ENCODE measurements at places on chromosomes 7 and 10. TPM values are rescaled to one million over a fixed set of nuclear protein-coding genes. Genes with fewer than 3 reads are reported as not detected.

Gene NPVF
- not detected for total RNA-seq

Gene ITPRID1
- 0.73 TPM for total RNA-seq

Gene DENND2A
- not detected for total RNA-seq

Gene SEMA3A
- 0.21 TPM for total RNA-seq

Gene TRIM50
- total RNA-seq, result not detected
